ENCODE measurements at places on chromosomes 3 and 15.

- DNase-seq = no peak
Observed at GRCh38 chr3:136909187-136909586, 47.2 kb downstream of the NCK1 start.

DNA sequence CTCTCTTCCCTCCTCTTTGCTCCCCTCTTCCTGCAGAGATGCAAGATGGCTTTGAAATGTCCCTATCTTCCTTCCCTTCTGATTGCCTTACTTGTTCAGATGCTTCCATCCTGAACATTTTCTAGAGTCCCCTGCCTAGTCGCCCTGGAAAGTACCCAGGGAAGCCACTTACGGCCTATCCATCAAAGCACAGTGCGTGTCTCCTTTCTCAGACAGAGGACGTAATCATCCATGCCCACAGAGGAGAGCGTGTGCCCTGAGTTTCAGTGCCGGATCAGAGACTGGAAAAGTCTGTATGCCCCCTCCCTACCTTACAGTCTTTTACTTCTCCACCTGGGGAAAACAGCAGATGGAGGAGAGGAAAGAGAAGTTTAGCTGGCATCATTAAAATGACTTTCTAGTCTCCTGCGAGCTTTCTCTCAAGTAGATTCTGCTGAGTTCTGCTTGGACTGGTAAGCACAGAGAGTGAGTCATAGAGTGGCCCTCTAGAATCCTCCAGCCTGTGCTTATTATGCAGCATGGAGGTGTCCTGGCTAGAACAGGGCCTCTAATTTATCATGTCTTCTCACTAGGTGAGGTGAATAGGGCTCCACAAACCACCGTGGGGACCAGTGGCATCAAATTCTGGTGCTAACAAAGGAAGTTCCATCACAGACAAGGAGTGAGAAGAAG, 114.6 kb downstream of the SLCO3A1 start:
- DNase-seq = no peak

DNA sequence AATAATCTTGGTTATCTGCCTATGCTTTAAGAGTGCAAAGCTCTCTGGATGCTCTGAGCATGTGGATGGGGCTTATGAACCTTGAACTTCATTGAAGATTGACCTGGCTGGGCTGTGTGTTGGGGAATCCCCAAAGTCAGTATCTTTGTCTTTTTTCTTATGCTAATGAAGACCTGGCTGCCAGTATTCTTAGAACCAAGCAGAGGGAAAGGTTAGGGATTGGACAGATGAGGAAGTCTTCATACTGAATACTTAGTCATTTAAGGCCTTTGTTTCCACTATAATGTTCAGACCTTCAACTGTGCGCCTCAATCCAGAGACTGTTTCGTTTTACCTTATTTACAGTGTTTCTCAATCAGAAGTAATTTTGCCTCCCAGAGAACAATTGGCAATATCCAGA, 42.5 kb upstream of the CMTM7 start:
- DNase-seq = no peak

DNA sequence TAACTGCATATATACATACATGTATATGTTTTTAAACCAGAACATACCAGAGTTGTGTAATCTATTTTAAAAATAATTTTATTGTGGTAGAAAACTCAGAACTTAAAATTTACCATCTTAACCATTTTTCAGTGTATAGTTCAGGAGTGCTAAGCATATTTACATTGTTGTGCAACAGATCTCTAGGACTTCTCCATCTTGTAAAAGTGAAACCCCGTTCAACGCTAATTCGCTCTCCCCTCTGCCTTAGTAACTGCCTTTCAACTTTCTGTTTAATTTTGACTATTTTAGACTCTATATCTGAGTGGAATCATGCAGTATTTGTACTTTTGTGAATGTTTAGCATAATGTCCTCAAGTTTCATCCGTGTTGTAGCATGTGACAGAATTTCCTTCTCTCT, 51.8 kb upstream of the SSR3 start:
- no peak for DNase-seq

GRCh38 chr3:173191611-173192010, 50.6 kb upstream of the SPATA16 start:
- no peak for DNase-seq

DNA sequence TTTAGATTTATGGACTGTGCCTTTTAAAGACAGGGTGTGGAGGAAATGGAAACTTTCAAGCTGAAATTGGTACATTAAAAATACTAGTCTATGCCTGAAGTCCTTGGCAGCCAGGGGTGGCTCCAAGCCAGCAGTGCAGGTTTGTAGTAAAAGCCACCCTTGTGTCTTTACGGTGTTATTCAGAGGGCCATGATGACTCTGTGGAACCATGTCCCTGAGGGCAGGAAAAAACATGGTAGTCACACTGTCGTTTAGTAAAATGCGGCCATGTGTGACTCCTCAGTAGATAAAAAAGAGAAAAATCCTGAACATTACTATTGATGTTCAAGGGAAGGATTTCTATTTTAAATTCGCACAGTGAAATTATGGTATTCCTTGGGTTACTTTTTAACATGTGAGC, 2.7 kb downstream of the FAN1 start:
- no peak for DNase-seq

- DNase-seq = no peak
Observed at GRCh38 chr15:63250312-63250965, 27.0 kb upstream of the APH1B start.

DNA sequence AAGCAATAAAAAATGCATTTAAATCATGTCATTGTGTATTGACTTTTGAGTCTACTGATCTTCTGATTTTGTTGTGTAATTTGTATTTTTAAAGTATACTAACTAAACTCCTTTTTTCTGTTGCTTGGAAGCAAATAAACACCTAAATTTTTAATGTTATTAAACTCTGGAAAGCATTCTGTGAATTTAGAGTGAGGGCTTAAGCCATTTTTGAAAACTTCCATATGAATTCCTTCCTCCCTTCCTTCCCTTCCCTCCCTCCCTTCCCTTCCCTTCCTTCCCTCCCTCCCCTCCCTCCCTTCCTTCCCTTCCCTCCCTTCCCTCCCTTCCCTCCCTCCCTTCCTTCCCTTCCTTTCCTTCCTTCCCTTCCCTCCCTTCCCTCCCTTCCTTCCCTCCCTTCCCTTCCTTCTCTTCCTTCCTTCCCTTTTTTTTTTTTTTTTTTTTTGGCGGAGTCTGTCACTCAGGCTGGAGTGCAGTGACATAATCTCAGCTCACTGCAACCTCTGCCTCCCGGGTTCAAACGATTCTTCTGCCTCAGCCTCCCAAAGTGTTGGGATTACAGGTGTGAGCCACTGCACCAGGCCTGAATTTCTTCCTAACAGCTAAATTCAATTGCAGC, 56.6 kb upstream of the SENP5 start:
- DNase-seq = no peak

DNA sequence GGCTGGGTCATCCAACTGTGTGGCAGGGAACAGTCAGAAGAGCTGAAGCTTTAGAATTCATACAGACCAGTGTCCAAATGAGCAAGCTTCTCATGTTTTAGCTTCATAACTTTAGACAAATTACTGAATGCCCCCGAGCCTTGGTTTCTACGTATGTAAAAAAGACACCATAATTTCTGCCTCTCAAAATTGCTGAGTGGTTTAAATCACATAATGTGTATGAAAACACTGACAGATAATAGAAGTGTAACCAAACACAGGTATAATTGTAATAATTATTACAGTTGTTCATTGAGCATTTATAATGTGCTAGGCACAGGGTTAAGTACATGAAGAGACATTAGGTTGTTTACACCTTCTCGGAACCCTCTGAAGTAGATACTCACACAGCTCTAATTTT, 207.2 kb downstream of the IGSF11 start:
- no peak for DNase-seq

- DNase-seq = no peak
Observed at GRCh38 chr3:127777921-127778656, 44.2 kb downstream of the MGLL start.

GRCh38 chr15:101213147-101213546, 38.7 kb downstream of the CHSY1 start:
- DNase-seq = no peak

- DNase-seq = no peak
Observed at GRCh38 chr15:89168316-89168833, 53.0 kb downstream of the RLBP1 start.
